Colonic mucosa (tissue), 4 donors: ENCODE measurements at places on chromosomes 16 and 17. TPM values are rescaled to one million over a fixed set of nuclear protein-coding genes. Genes with fewer than 3 reads are reported as not detected.

GRCh38 chr17:14926526-14927122 is 338.5 kb downstream of the PMP22 start:
- no peaks in the 10 kb centered on the region for H3K36me3 ChIP-seq
- H3K4me1 ChIP-seq, result no peaks in the 10 kb centered on the region
- no peak overlapping the region for H3K27ac ChIP-seq

DNA sequence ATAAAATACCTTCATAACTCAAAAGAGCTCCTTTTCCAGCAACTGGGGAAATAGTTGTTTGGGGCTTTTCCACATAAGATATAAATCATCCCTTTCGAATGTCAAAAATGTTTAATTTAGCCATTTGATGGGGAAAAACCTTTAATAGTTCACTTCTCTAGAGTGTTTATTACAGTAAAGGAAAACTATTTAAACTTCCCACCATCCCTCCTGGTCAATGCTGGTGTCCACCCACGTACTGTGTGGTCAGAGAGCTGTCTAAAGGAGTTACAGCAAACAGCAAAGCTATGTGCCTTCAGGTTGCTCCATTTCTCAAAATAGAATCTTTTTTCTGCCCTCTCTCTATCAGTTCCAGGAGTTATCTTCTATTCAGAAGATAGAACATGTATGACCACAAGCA is 33.5 kb downstream of the KANSL1 start:
- DNase-seq, result no peak
- no peaks in the 10 kb centered on the region for H3K36me3 ChIP-seq
- no peak overlapping the region for H3K4me3 ChIP-seq
- peaks cover 27% of the 10 kb centered on the region for H3K4me1 ChIP-seq

- DNase-seq, result no peak
- no peaks in the 10 kb centered on the region for H3K27me3 ChIP-seq
- H3K36me3 ChIP-seq, result no peaks in the 10 kb centered on the region
- H3K27ac ChIP-seq, result no peak overlapping the region
- no peak overlapping the region for H3K4me3 ChIP-seq
These were observed 250.7 kb downstream of the HS3ST3A1 start for GRCh38 chr17:13351046-13351445.

- peaks cover 14% of the 10 kb centered on the region for H3K4me1 ChIP-seq
- no peaks in the 10 kb centered on the region for H3K36me3 ChIP-seq
- no peaks in the 10 kb centered on the region for H3K27me3 ChIP-seq
- peak overlapping the region; percentile 13 for H3K4me3 ChIP-seq
- peak overlapping the region; percentile 59 for H3K27ac ChIP-seq
These were observed 3.6 kb downstream of the RNF166 start for GRCh38 chr16:88702371-88703210.

Gene CASKIN2
- total RNA-seq, result 26.5 TPM

Gene ABCA8
- total RNA-seq, result 9.7 TPM
